Epithelial cell of proximal tubule (primary cell): ENCODE measurements at places on chromosomes 12 and 14.

DNA sequence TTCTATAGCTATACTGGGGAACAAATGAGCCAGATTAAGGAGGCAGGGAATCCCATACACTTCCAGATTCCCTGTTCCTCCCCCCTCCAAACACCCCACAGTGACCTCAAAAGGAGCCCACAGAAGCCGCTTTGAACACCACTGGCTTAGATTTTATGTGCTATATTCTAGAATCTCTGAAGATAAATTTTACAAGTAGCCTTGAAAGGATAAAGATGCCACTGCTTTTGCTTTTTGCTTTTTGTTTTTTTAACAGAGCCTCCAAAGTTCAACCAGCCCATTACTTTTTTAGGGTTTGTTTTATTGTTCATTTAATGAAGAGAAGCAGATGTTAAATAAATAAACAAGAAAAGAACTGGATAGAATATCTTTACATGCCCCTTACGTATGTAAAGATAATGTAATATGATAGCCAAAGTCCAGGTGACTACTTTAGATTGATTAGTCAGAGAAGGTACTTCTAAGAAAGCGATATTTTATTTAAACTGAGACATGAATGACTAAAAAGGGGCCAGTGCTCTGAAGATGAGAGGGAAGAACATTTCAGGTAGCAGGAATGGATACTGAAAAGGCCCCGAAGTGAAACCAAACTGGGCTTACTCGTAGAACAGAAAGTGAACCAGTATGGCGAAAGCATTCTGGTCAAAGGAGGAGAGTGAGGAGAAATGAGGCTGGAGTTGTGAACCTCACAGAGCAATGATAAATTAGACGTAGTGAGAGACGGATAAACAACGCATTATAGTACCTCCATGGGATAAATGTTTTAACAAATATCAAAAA lies 44.6 kb downstream of the DUSP6 start:
- no peak for DNase-seq

DNA sequence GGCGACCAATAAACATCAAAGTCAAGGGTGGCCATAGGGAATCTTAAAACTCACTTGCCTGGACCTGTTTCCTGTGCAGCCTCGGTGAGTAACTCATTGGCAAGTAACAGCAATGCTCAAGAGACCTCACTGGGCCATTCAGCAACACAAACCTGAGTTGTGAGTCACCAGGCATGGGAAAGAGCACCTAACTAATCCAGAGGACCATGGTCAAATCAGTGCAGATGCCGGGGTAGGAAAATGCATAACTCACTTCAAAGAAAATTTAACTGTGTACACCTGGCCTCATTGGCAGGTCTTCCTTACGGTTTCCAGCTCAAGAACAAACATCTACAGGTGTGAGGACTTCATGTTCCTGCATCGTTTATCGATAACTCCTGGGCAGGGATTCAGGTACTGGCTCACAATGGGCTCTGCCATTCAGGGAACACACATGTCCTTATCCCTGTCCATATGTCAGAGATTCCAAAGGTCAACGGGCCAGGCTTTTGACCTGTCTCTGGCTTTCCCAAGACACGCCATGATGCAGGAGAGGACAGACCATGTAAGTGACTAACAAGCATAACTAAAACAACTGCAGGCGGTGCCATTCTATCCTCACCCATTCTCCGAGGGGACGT lies 211.8 kb downstream of the ANO2 start:
- DNase-seq = no peak

- no peak for DNase-seq
These were observed 82.6 kb downstream of the LRRC74A start for GRCh38 chr14:76908834-76909233.

- no peak for DNase-seq
These were observed 97.6 kb downstream of the POLR3B start for GRCh38 chr12:106455111-106455510.

- no peak for DNase-seq
These were observed 177.4 kb downstream of the DPF3 start for GRCh38 chr14:72716476-72716875.
